Fibroblast of skin of scalp (primary cell): ENCODE measurements at places on chromosomes 11 and 22.

DNA sequence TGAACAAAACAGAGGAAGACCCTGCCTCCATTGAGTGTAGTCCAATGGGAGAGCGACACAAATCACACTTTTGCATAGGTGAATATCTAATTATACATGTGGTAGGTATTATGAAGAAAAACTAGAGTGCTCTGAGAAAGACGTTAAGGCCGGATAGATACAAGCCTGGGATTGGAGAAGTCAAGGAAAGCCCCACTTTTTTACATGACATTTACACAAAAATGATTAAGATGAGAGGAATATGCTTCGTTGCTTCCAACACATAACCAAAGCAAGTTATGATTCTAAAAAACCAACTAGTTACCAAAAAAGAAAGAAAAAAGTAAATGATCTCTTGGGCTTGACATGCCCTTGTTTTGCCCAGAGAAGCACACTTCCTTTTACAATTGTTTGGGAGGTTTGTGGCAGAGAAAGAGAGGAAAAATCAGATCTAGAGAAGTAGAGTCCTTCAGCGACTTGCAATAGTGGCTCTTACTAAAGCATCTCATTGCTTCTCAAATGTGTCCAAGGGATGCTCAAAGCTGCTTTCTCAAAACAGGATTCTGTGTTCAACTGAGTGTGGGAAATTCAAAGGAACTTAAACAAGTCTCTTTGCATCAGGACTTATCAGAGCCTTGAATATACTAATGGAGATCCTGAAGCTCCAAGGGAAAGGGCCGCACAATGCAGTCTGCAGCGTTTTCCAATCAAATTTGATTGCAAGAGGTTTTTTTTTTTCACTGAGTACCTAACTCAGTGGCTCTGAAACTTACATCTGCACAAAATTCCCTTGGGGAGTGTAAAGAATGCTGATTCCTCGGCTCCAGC is 38.8 kb downstream of the FLI1 start:
- DNase-seq: no peak

GRCh38 chr11:8908099-8908498 is 2.9 kb upstream of the AKIP1 start:
- DNase-seq: no peak

GRCh38 chr11:19874266-19874665 is 161.6 kb downstream of the NAV2 start:
- peak; percentile 90 for DNase-seq

GRCh38 chr22:37203354-37204044 is 8.8 kb downstream of the SSTR3 start:
- no peak for DNase-seq

DNA sequence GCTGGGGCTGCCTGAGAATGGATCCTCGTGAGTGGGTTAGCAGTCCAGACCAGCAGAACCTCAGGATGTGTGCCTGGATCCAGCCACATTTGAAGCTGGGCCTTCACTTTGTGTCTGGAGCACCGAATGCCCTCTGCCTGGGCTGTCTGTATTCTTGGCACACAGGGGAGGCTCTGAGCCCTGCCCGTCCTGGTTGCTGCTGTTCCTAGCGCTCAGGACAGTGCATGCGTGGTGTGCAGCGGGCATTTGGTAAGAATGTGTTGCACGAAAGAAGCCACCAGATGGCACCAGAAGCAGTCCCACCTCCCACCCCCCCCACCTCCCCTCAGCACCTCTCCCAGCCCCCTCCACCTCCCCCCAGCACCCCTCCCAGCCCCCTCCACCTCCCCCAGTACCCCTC is 4.1 kb upstream of the MAPK11 start:
- DNase-seq: peak; percentile 65

DNA sequence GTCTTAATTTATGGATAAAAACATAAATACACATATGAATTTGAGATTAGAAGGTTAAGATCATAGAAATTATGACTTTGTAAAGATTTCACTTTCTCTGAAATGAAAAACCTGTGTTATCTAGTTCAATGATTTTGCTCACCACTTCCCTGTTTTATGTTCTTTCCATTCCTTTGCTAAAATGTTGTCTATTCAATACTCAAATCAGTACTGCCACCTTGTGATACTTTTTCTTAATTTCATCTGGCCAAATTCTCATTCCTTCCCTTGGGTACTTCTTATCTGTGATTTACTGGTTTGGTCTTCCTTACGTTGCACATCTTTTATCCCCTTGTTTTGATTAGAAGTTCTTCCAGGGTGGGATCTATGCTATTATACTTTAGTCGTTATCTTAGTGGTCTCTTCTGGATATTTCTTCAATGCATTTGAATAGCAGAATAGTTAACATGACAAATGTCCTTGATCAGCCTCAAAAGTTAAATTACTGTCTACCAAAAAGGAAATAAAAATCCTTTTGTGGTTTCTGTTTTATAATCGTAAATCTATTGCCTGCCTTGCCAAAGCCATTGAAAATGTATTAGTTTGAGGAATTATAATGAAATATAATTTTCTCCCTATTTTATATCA is 197.0 kb downstream of the PGR start:
- peak; percentile 48 for DNase-seq

DNA sequence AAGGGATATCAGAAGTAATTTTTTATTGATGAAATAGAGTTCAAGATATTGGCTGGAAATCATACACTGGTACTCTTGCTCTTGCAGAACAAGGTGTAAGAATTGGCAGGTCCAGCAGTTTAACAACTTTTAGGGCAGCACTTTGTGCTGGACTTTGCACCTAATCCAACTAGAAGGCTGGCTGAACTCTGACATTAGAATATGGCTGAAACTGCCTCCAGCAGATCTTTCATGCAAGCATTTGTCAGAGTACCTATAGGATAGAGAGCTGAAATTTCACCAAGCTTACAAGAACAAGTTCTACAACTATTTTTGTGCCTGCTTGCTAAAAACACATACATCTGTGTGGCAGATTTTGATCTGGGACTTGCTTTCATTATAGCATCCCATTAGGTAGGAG is 17.2 kb downstream of the HPS5 start:
- DNase-seq: no peak

- peak; percentile 49 for DNase-seq
Measured at GRCh38 chr22:29772170-29772641, 5.0 kb downstream of the UQCR10 start.

DNA sequence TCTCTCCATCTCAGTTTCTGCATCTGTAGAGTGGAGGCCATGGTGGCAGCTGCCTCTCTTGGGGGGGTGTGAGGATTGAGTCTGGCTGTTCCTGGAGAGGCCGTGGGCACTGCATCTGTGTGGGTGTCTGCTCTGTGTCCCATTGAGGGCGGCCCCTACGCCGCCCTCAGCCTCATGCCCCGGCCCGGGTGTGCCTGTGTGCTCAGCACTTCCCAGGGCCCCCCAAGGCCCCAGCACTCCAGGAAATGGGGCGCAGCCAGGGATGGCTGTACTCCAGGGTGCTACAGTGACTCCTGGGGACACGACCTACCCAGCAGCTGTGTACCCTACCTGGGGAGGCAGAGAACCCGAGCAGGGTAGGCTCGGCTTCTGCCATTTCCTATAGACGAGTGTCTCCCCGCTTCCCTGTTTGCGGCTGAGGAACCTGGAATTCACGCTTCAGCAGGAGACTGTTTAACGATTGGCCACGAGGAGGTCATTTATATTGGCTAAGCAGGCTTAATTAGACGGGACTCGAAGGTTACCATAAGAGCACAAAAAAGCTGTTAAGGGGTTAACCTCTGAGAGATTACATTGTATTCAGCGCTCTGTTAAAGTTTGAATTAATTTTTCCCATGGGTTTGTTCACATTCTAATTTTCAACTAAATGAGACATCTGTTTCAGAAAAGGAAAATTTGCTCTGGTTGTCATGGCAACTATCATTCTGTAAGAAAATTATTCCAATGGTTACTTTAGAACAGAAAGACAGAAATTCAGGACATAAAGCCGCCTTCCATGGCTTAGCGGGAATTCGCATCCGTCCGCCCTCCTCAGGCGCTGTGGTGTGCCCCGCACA is 76.4 kb downstream of the MPPED1 start:
- no peak for DNase-seq

- no peak for DNase-seq
Measured at GRCh38 chr11:122270535-122270934, 154.5 kb upstream of the BLID start.
